ENCODE measurements at places on chromosomes 11 and 22. TPM values are rescaled to one million over a fixed set of nuclear protein-coding genes. Genes with fewer than 3 reads are reported as not detected.

The SIRT3 gene
- total RNA-seq, result 25.2 TPM

The A4GALT gene
- total RNA-seq, result not detected

The OR52H1 gene
- not detected for total RNA-seq

The CDC42BPG gene
- 3.4 TPM for total RNA-seq

The CYP2D6 gene
- total RNA-seq, result 3.7 TPM

The FAM181B gene
- not detected for total RNA-seq

The SLC17A6 gene
- total RNA-seq, result not detected

The GAL3ST1 gene
- 0.68 TPM for total RNA-seq

The OR51B2 gene
- not detected for total RNA-seq

The SLC22A25 gene
- total RNA-seq, result not detected

The SMCO4 gene
- total RNA-seq, result 11.0 TPM

The TMEM258 gene
- total RNA-seq, result 140 TPM

The STIM1 gene
- 101 TPM for total RNA-seq

The RASGRP2 gene
- total RNA-seq, result 159 TPM

The C11orf87 gene
- total RNA-seq, result not detected

The GAB4 gene
- not detected for total RNA-seq

The CNTN5 gene
- not detected for total RNA-seq

The SLC22A6 gene
- total RNA-seq, result not detected

The EXT2 gene
- 26.3 TPM for total RNA-seq

The MYO7A gene
- 0.37 TPM for total RNA-seq

The LSP1 gene
- total RNA-seq, result 453 TPM

The MRGPRF gene
- not detected for total RNA-seq

The SGSM1 gene
- total RNA-seq, result 0.34 TPM

The WNT11 gene
- 1.4 TPM for total RNA-seq

The APOA5 gene
- not detected for total RNA-seq

The SCGB2A2 gene
- total RNA-seq, result not detected

The OR51A2 gene
- not detected for total RNA-seq

The RCOR2 gene
- 0.58 TPM for total RNA-seq

The CCDC116 gene
- 0.79 TPM for total RNA-seq

The ADAMTS8 gene
- not detected for total RNA-seq

The MMP27 gene
- not detected for total RNA-seq

The GP1BB gene
- not detected for total RNA-seq

The CEP164 gene
- 37.7 TPM for total RNA-seq

The RFPL2 gene
- total RNA-seq, result not detected
